ENCODE measurements at places on chromosomes 1 and 21. TPM values are rescaled to one million over a fixed set of nuclear protein-coding genes. Genes with fewer than 3 reads are reported as not detected.
A peak's percentile ranks its signal among the peaks of the same experiment; 100 is the strongest.

The CDA gene
- 1.6 TPM for total RNA-seq

DNA sequence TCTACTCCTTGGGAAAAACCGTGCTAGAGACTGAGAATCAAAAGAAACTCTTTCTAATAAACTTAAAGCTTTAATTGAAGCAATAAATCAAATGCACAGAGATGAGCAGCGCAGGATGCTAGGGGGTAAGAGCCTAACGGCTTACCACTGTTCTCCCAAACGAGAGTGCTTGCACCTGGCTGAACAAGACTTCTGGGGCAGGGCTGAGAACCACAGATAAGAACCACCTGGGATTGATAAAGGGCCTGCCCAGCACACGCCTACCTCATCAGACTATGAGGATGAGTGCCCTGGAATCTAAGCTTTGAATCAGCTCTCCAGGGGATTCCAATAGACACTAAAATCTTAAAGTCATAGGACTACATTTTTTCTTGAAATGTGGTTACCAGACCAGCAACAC is 43.3 kb downstream of the KRTAP19-8 start:
- DNase-seq = no peak

DNA sequence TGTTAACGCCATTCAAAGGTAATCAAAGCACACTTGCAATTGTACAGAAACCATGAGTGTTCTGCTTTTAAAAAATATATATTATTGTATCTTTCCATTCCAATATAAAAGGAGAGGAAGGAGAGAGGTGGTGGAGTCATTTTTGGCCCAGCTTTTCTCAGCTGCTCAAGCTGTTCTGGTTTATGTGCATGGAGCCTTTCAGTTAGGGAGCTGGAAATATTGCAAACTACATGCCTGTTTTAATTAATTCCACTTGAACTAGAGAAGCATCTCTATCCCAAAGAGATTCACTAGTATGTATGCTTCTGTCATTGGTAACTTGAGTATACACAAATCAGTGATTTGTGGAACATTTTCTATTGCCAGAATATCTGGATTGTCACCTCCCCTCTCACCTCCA is 28.5 kb upstream of the C1orf105 start:
- DNase-seq = no peak

The FNBP1L gene
- total RNA-seq = 40.3 TPM

DNA sequence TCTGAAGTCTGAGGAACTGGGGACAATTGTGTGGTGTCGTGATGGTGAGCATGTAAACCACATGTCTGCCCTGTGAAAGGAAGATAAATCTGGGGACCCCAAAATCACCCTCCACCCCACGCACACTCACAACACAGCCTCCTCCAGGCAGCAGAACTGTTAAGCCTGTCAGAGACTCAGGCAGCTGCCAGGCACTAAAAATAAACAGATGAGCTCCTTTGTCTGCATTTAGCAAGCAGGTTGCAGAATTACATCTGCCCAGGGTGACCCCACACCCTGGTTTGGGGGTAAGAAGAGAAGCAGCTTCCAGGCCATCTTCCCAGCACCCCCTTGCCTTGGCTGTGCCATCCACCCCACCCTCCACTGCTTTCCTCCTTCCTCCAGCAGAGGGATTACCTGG is 119.1 kb upstream of the RUNX3 start:
- no peak for DNase-seq

- no peak for DNase-seq
Measured at GRCh38 chr1:12053752-12054548, 9.2 kb upstream of the TNFRSF8 start.

DNA sequence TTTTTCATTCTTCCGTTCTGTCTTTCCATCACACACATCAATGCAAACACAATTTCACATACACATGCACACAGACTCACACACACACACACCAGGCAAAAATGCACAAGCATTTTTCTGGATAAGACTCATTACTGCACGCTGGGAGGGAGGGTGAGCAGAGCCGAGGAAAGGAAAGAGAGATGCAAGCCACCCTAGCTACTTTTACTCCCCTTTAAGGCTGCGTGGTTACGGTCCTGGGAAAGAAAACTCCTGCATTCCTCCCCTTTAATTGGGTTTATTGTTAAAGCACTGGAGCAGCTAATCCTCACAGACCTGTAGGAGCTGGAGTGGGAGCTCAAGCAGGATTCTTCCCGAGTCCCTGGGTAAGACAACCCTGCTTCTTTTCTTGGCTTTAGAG is at the start of gene CAMK1G:
Gene CAMK1G (plus strand): TSS at position 307 of the 400 bp plus-strand sequence. CDS start 11,270 bp downstream, outside the sequence.
- DNase-seq = peak; percentile 45

GRCh38 chr1:26328597-26328996 is 10.8 kb downstream of the CD52 start:
- no peak for DNase-seq

The NT5C1A gene
- not detected for total RNA-seq

DNA sequence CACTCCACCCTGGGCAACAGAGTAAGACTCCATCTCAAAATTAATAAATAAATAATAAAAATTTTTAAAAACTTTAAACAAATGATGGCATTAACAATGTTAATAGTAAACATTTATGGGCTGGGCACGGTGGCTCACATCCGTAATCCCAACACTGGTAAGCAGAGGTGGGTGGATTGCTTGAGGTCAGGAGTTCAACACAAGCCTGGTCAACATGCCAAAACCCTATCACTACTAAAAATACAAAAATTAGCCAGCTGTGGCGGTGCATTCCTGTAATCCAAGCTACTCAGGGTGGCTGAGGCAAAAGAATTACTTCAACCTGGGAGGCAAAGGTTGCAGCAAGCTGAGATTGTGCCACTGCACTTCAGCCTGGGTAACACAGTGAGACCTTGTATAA is 9.0 kb upstream of the L1TD1 start:
- no peak for DNase-seq

GRCh38 chr21:35818597-35818996 is 241.7 kb downstream of the SETD4 start:
- no peak for DNase-seq

DNA sequence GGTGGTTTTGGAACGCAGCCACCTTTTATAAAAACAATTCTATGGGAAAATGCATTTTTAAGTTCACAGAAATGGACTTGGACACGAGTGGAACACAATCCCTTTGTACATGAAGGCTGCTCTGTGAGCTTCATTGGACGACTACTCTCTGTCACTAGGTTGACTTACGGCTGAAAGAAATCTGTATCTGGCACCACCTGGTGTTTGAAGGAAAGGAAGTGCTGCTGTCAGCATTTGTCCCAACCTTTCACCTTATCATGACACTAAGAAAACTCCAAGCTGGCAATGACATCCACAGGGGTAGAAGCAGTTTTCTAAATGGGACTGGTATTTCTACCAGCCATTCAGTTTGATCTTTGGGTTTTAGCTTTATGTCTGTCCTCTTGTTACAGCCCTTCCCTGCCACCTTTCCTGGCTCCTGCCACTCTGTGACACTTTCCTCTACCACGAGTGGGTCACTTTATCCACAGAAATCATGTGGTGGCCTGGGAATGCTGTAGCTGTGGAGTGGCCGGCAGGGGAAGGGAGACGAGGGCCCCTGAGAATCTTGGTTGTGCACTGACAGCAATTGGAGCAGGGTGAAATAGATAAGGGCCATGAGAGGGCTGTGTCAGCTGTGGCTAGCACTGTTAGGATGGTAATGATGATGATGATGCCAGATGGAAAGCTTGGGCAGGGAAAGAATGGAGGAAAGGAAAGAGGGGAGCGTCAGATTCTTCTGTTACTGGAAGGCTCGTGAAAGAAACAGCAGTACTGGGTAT is 85.2 kb downstream of the TBX19 start:
- peak; percentile 21 for DNase-seq

DNA sequence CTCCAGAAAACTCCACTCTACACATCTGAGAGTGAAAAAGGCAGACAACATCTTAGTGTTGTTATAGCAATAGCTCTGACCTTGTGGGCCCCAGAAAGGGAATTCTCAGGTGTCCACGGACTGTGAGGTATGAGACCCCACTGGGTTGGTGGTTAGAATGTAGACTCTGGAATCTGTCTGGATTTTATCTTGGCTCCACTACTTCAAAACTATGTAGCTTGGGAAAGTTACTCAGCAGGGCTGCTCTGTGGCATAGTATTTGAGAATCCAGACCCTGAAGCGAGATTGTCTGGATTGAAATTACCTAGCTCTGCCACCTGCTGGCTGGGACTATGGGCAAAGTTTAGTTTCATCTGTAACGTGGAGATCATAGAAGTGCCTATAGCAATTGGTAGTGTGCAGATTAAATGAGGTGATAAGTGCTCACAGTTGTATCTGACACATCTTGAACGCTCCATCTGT is 25.8 kb downstream of the PRDM2 start:
- DNase-seq = peak; percentile 16

The C1orf141 gene
- not detected for total RNA-seq

DNA sequence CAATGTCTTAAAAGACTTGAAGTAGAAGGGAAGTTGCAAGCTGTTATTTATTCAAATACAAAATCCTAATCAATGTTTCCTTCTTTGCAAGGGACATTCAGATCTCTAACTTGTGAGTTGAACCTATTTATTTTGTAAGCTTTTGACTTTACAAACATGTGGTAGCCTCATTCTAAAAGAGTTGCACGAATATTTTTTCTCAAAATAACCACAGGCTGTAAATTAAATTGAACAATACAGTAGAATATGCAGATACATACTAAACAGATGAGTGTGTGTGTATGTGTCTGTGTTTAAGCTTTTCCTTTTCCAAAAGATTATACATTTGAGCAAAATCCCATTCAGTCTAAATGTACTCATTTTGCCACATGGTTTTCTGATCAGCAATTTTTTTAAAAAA is 4.8 kb upstream of the DYNLT5 start:
- DNase-seq = no peak

- DNase-seq = no peak
Measured at GRCh38 chr21:44526096-44526997, 13.6 kb downstream of the KRTAP10-1 start.

DNA sequence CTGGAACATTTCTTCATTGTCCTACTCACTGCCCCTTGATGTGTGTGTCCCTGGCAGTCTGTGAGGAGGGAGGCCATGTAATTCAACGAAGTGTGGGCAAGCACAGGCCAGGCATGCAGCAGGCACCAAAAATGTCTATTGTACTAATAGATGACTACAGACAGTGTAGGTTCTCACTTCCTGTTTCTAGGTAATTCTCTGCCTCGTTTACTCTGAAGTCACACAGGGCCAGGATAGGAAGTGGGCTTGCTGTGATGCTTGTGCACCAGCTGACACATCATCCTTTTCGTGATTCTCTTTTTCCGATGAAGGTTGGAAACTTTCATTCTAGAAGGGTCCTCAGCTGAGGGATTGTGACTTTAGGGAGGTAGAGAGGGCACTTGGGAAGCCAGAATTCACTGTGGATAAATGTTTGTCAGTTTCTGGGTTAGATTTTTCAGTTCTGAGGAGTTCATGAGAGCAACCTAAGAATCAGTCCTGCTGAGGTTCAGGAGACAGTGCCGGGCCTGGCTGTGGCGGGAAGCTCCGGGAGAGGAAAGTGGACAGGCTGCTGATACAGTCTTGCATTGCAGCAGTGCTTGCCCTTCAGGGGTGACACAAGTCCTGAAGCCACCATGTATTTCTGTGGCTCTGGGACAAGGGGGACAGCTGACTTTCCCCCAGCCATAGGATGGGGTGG is 4.3 kb upstream of the CSF1 start:
- no peak for DNase-seq

The TRIM58 gene
- under 0.01 TPM for total RNA-seq

The KIAA1614 gene
- total RNA-seq = 1.5 TPM

DNA sequence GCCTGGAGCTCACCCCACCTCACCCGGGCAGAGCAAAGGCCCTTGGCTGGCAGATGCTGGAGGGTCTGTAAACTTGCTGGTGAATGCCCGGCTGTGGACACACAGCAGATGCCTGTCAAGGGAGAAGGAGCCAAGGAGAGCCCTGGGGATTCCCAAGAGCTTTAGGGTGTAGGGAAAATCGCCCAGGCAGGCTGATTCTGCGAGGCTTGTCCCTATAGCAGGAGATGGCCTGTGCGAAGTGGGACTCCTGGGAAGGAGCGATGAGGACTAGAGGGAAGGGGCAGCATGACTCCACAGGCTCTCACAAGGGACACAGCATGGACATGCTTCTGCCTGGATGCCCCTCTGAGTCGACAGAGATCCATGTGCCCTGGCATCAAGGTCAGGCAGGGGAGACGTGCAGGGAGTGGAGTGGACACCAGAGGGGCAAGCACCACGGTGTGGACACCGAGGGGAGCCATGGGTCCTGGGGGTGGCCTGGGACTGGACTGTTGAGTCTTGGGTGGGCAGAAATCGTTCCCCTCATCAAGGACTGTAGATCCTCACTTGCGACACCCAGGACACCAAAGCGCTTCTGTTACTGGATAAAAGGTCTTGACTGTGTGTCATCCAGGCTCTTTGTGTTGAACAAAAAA is 71.4 kb upstream of the ABCG1 start:
- DNase-seq = no peak

- no peak for DNase-seq
Measured at GRCh38 chr1:200786788-200787187, 48.1 kb downstream of the CAMSAP2 start.

Data from lung microvascular endothelial cell (primary cell).